ENCODE measurements at places on chromosomes 1 and 21.
A peak's percentile ranks its signal among the peaks of the same experiment; 100 is the strongest.

DNA sequence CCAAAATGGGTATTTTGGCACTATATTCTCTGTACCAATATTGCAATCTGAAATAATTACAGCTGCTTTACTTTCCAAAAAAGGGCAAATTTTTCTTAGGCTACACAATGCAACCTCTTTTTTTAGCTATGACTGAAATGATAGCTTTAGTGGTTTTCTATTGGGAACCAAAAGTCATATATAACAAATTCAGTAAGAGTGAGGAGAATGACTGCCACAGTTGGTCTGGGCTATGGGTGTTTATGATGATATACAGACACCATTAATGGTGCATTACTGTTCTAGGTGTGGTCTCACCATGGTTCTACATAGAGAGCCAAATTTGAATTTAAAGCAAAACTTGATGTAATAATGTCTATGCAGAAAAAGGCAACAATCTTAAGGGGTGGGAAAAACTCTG, 72.3 kb upstream of the PTBP2 start:
- DNase-seq: no peak

DNA sequence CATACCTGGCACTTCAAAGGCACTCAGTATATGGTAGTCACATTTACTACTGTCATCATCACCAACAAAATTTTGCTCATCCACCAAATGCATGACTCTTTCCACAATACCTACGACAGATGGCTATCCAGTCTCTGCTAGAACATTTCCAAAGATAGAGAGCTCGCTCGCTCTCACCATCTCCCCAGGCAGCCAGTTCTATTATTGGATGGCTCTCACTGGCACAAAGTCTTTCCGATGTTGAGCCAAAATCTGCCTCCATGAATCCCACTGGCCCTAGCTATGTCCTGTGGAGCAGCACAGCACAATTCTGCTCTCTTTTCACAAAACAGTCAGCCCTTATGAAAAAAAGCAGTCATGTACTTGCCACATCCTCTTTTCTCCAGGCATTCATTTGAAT, 102.1 kb downstream of the DAB1 start:
- DNase-seq: no peak

DNA sequence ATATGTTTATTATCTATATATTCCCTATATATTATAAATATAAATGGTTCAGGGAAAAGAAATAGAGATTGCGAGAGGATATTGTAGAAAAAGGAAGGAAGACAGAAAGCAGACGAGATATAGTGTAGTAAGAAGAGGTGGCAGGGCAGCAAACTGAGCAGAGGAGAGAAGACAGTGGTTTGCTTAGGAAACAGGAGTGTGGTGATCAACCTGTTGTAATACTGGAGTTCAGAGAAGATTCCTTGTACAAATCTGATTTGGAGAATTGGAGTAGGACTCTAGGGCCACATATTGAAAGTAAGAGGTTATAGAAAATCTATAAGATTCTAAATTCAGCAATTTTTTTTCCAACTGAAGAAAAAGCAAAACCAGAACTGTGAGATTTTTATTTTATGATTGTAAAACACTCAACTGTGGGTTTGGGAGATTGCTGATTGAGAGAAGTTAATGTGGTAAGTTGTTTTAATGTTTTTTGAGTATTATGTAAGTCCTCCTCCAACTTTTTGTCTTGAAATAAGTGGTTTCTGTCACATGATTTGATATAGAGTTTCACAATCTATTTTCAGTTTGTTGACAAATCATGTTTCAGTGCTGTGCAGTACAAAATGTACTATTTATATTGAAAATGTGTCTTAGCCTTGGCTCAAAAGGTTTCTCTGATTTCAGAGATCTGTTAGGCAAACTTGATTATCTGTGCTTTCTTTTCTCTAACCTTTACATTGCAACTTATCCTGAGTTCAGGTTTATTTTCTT, 9.6 kb upstream of the AMY2B start:
- DNase-seq: no peak

DNA sequence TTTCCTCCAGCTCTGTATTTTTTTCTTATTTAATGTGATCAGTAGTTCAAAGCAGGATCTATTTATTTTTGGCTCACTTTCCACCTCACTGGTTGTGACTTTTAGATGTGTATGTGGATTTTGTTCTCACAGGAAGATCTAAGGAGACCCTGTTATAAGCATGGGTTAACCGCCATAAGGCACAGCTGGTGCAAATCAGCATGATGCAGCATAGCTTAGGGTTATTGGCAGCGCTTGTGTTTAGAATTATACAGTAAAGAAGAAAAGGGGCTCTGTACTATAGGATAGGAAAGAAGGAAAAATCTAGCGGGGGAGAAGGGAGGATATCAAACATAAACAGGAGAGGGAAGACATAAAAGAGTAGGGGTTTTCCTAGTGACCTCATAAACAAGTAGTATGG, 26.9 kb upstream of the RGL1 start:
- DNase-seq: no peak

- DNase-seq: no peak
Measured at GRCh38 chr1:117710710-117711109, 104.9 kb downstream of the TENT5C start.

DNA sequence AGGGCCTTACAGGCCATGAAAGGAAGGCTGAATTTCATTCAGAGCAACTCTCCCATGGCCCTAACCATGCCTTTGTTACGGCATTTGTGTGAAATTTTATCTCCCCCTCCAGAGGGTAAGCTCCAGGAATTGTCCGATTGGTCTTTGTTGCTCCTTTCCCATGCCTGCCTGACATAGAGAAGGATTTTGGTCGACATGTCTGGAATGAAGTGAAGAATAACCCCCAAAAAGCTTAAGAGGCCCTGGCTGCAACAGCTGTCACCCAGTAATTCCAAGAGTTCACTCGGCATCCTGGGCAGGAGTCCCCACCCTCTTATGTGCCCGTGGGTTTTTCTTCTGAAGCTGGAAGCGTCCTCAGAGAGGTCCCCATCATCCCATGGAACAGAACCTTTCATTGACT, 20.6 kb downstream of the CDA start:
- DNase-seq: no peak

DNA sequence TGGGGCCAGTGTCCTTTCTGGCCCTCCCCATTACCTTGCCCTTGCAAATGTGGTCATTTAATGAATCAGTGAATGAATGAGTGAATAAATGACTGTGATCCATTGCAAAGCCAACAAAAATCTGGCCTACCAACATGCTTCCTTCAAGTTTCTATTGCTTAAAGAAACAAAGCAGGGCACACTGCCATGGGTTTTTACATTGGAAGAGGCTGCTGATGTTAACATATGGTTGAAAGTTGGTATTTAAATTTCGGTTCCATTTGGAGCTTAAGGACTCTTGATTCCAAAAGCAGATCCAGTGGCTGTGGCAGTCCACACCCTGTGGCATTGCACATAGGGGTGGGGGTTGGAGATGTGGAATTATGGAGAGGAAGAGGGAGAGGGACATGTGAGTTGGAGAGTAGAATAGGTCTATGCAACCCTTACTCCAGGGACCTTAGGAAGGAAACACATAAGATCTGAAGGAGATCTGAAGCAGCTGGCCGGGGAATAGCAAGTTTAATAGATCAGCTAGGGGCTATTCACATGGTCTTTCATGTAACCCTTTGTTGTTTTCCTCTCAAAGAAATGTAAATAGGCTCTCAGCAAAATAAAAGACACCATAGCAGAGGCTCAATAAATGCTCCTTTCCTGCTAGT, 7.2 kb downstream of the ABCA4 start:
- no peak for DNase-seq

DNA sequence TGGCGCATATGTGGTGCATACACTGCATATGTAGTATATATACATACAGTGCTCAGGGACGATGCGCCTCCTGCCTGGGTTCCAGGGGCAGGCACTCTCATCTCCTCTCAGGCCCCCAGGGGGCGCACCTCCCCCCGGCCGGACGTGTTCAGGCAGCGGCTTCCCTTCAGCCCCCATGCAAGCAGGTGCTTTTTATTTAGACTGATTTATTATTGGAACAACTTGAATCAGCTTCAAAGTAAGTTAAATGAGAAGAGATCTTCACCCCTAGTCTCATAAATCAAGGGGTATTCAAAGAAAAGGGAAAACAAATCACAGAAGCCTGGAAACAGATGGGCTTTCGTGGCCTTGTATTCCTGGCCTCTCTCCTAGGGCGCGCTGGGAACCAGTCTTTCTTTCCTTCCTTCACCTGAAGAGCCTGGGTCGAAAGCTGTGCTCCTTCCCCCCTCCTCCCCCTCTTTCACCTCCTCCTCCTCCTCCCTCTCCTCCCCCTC, 64.6 kb downstream of the UBIAD1 start:
- peak; percentile 41 for DNase-seq
